ENCODE measurements at places on chromosomes 5 and 9.
A peak's percentile ranks its signal among the peaks of the same experiment; 100 is the strongest.

- no peak for DNase-seq
Observed at GRCh38 chr5:75348241-75348640, 11.2 kb downstream of the HMGCR start.

DNA sequence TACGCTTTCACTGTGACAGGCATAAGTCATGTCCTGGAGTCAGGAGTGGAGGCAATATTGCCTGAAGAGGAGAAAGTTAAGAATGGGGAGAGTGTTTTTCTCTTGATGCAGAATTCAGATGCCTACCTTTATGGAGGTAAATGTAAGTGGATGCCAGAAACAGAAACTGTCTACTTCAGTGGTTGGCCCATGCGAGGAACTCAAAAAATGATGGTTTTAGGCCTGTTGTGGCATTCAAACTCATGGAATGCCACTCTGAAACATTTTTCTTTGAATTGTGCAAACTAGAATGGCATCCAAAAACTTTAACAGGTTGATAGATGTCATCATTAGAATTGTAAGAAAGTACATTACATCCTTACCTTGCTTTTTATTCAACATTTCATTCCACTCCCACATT lies 47.7 kb upstream of the NTRK2 start:
- no peak for DNase-seq

- no peak for DNase-seq
Observed at GRCh38 chr5:155008669-155009068, 4.9 kb upstream of the KIF4B start.

DNA sequence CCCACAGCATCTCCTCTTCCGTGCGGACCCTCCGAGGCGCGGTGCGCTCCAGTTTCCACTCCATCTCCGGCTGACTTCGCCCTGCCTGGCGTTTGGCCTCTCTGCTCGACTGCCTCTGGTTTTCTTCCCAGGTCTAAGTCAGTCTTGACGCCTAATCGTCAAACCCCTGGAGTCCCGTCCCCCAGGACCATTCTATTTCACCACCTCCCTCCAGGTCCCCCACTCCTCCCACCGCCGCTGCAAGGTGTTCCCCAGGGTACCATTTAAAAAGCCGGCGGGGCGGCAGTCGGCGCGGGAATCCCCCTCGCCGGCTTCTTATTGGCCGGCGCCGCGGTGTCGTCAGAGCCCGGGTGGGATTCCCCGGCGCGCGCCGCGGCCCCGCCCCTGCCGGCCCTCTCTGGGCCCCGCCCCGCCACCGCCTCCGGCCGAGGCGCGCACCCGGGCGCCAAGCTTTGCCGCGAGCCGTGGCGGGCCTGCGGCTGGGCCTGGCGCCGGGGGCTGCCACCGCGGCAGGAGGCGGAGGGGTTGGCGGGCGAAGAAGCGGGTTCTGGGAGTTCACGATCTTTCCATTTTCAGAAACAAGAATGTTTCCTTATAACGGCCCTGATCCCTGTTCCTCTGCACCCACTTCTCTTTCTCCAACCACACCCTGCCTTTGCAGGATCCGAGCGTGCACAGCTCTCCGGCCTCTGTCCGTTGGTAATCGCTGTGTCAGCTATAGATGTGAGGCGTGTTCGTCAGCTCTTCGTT lies at the start of gene CDC20B:
TSS of gene CDC20B (minus strand) at position 241 of the 750 bp plus-strand sequence. CDS start at position 64, 177 bp downstream.
- peak; percentile 83 for DNase-seq

DNA sequence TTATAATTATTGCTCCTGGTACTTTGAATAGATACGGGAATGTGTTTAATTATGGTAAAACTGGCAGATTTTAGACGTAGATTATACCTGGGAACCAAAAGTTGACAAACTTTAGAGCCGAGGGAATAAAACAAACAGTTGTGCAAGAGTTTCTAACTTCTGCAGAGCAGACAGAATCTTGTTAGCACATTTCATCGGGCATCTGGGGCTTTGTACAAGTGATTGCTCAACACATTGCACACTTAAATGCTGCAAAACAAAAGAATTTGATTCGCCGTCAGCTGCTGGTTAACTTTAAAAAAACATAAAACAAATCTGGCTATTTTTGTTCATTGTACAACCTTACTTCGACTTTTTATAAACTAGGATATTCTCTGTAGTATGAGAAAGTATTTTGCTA lies 398.1 kb downstream of the MAN2A1 start:
- DNase-seq = no peak

DNA sequence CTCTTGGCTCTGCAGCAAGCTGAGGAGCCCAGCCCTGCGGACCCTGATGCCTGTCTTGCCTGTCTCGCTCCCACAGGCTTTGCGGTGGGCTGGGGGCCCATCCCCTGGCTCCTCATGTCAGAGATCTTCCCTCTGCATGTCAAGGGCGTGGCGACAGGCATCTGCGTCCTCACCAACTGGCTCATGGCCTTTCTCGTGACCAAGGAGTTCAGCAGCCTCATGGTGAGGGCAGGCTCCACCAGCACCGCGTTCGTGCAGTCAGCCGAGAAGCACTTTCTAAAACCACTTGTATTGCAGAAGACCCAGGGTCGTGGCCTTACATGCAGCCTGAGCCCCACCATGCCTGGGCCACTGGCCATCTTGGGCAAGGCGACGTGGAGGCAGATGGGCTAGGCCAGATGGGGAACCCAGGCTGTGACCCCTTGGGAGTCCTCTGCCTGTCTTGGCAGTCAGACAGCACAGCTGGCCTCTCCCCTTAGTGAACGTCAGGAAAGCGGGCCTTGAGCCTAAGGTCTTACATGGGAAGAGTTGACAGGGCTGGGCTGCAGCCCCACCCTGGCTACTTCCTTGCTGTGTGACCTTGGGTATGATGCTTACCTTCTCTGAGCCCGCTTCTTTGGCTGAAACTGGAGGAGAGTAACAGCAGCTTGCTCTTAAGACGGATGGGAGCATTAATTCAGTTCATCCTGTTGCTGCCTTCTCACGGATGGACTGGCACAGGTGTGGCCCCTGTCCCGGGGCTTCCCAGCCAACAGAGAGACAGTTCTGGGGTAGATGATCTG lies 8.6 kb downstream of the SLC2A8 start:
- DNase-seq = no peak

GRCh38 chr9:113247640-113248039 lies 26.3 kb downstream of the SLC31A1 start:
- no peak for DNase-seq

DNA sequence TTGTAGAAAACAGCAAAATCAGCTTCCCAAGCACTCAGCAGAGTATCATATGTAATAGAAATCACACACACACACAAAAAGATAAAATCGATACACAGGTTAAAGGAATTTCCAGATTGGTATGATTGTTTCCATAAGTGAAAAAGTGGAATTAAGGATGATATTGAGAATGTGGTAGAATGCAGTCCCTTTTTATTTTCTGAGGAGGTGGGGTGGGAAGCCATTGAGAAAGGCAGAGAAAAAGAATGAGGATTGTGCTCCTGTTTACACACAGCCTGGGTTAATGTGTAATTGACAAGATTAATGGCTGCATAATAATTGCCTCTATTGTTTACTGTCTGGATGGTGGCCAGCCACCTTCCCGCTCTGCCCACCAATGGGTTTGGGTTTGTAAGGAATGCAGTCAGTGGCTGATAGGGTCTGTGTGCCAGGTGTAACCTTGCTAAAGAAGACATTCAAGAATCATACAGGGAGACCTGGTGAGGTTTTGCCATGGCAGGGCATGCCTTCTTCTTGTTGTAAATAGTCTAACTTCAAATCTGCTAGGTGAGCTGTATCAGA lies 177.2 kb upstream of the MAP3K1 start:
- no peak for DNase-seq

DNA sequence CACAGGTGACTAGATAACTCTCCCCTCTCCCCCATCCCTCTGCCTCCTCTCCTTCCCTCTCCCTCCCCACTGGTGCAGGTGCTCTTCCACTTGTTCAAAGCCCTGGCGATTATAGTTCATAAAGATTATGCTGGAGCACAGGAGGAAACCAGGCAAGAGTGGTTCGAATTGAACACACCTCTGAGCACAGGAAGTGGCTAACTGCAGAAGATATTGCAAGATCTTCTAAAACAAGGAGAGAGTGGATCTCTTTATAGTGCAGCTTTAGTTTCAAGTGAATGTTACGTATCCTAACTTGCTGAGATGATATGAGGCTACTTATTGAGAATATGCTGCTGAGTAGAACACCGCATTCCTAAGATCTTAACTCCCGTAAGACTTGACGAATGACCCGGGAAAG lies 178.4 kb downstream of the GOLPH3 start:
- no peak for DNase-seq

GRCh38 chr5:34652914-34653313 lies 3.2 kb upstream of the RAI14 start:
- DNase-seq = no peak

DNA sequence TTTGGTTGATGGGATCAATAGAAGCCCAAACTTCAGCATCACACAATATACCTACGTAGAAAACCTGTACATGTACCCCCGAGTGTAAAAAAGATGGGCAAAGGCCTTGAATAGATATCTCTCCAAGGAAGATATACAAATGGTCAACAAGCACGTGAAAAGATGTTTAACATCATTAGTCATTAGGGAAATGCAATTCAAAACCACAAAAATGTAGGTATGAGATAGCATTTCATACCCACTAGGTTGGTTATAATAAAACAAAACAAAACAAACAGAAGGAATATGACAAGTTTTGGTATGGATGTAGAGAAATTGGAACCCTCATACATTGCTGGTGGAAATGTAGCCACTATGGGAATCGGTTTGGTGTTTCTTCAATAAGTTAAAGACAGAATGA lies 33.1 kb upstream of the PPARGC1B start:
- no peak for DNase-seq

Data from CD4-positive, alpha-beta T cell treated with Interleukin-4 for 1 hour (primary cell).